ENCODE measurements at places on chromosomes 4 and X. TPM values are rescaled to one million over a fixed set of nuclear protein-coding genes. Genes with fewer than 3 reads are reported as not detected.
A peak's percentile ranks its signal among the peaks of the same experiment; 100 is the strongest.

ATP2B3 gene
- total RNA-seq = 0.36 TPM

LGI2 gene
- 2.5 TPM for total RNA-seq

DNA sequence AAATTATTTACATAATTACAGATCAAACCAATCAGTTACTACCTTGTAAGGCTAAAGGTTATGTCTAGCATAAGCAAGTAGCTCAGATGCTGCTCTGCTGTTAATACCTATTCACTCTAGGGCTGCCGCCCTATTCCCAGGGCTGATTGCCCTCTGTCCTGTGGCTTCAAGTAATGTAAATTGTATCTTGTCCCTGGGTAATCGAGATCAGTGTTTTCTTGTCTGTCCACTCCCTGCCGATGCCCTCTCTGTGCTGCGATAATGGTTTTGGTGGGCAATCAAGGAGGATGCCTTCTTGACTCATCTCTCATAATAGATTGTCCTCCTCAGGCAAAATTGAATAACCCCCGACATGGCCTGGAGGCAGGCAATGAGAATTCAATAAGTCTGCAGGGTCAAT, 641.0 kb upstream of the PITX2 start:
- H3K27ac ChIP-seq = no peak overlapping the region
- no peaks in the 10 kb centered on the region for H3K36me3 ChIP-seq
- DNase-seq = no peak
- no peaks in the 10 kb centered on the region for H3K4me1 ChIP-seq
- no peak overlapping the region for H3K4me3 ChIP-seq

KLHL34 gene
- not detected for total RNA-seq

DNA sequence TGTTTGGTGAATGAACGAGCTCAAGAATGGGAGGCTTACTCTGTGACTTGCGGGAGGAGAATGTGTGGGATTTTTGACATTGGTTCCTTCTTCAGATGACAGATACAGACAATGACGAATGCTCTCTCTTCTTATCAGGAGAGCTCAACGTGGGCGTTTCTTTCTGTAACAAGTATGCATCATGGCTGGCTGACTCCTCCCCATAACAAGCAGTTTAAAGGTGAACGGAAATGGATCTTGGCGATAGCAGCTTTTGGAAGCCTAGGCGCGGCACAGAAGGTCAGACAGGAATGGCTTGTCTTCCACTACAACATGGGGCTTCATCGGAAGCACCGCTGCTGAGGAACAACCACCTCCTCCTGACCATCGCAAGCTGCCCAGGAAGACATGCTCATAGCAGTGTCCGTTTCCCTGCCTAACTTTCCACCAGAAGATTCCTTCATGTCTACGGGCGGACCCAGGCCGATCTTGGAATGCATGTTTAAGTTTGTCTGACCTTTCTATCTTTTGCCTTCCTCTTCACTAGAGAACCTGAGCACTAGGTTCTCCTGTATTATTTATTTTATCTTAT, 18.3 kb upstream of the ACSL1 start:
- H3K4me1 ChIP-seq = no peaks in the 10 kb centered on the region
- H3K4me3 ChIP-seq = no peak overlapping the region
- DNase-seq = no peak
- H3K36me3 ChIP-seq = no peaks in the 10 kb centered on the region

- no peak overlapping the region for H3K4me3 ChIP-seq
- no peak overlapping the region for H3K27ac ChIP-seq
- no peak for DNase-seq
- H3K4me1 ChIP-seq = no peaks in the 10 kb centered on the region
- H3K27me3 ChIP-seq = no peaks in the 10 kb centered on the region
- no peaks in the 10 kb centered on the region for H3K36me3 ChIP-seq
Measured at GRCh38 chrX:86348669-86349068, 200.4 kb downstream of the DACH2 start.

VEGFC gene
- 4.3 TPM for total RNA-seq

GRIA2 gene
- 0.71 TPM for total RNA-seq

- H3K27me3 ChIP-seq = no peaks in the 10 kb centered on the region
- H3K4me3 ChIP-seq = no peak overlapping the region
- no peaks in the 10 kb centered on the region for H3K36me3 ChIP-seq
- DNase-seq = no peak
- H3K27ac ChIP-seq = no peak overlapping the region
Measured at GRCh38 chr4:61841714-61842113, 641.6 kb downstream of the ADGRL3 start.

CFI gene
- 10.5 TPM for total RNA-seq

DNA sequence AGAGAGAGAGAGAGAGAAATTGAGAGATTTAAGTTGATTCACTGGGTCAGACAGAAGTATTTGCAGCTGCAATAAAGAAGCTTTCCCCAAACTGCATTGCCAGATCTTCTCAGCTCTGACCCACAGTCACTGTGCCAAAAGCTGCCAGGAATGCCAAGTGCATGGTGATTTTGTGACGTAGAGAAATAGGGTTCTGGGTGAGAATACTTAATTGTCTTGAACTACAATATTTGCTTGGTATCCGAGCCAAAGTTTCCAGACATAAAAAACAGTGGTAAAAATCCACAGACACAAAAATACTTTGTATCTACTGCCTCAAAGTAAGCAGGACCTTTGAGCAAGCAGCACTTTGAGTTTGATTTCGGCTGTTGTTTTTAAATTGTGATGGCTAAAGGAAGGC, 331.1 kb downstream of the GRID2 start:
- no peak overlapping the region for H3K4me3 ChIP-seq
- DNase-seq = no peak
- H3K27me3 ChIP-seq = no peaks in the 10 kb centered on the region
- no peaks in the 10 kb centered on the region for H3K36me3 ChIP-seq
- no peaks in the 10 kb centered on the region for H3K4me1 ChIP-seq

DNA sequence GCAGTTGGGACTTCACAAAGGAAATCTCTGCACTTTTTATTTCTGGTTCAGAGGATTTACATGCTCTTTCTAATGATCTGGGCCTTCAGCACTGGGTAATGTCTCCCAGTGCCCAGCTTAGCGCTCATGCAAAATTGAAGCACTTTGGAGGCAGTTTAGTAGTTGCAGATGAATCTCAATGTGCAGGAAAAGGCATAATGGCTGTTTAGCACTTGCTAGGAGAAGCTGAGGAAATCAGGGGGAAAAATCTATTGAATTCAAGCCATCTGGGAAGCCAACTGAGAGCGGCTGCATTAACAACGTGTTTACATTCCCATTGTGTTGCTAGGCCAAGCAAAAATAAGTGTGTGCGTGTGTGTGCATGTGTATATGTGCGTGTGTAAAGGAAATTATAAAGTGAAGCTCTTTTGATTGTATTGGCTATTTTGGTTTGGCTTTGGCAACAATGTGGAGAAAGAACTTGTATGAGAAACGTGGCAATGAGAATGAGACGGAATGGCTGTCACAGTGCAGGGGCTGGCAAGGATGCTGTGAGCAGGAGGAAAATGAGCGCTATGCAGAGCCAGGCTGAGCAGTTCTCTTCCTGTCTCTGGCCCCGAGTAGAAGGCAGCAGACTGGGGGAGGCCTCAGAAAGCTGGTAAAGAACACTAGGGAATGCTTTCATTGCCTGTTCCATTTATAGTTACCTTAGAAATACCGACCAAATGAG, 231.5 kb downstream of the UNC5C start:
- no peak for DNase-seq
- no peaks in the 10 kb centered on the region for H3K27me3 ChIP-seq
- H3K36me3 ChIP-seq = no peaks in the 10 kb centered on the region
- no peak overlapping the region for H3K27ac ChIP-seq
- peaks cover 22% of the 10 kb centered on the region for H3K4me1 ChIP-seq

DNA sequence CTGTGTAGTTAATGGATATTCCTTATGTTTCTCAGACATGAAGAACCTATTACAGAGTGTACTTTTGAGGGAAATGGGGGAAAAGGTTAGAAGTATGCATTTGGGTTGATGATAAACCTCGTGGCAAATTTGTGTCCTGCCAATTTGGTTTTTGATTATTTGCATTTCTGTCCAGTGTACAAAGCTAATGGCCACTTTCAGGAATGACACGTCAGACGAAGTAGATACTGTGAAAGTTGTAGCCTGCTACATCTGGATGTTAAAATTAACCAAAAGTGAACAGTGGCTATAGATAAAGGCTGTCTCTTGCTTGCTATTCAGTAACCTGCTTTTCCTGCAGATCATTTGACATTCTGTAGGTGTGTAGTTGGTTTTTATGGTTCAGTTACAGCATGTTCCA, 1.0 kb downstream of the PRDX4 start:
- H3K4me3 ChIP-seq = peak overlapping the region; percentile 65
- no peaks in the 10 kb centered on the region for H3K27me3 ChIP-seq
- H3K27ac ChIP-seq = peak overlapping the region; percentile 82
- no peak for DNase-seq
- peaks cover 11% of the 10 kb centered on the region for H3K36me3 ChIP-seq
- H3K4me1 ChIP-seq = no peaks in the 10 kb centered on the region

- peak within 1 kb of the TSS; percentile 10 for H3K4me3 ChIP-seq
- peak; percentile 86 for DNase-seq
- peak within 1 kb of the TSS; percentile 61 for H3K27ac ChIP-seq
- H3K27me3 ChIP-seq = no peaks in the 10 kb centered on the region
Measured at GRCh38 chrX:154409222-154409871, at the start of gene DNASE1L1. TSS of gene DNASE1L1 (minus strand) at chrX:154409254. CDS start at chrX:154405568, 3,686 bp downstream.

GPM6B gene
- total RNA-seq = 24.9 TPM

HPRT1 gene
- 11.9 TPM for total RNA-seq

- peak overlapping the region; percentile 48 for H3K27ac ChIP-seq
- H3K4me1 ChIP-seq = no peaks in the 10 kb centered on the region
- peak overlapping the region; percentile 74 for H3K4me3 ChIP-seq
Measured at GRCh38 chr4:20254511-20255250, 3.0 kb downstream of the SLIT2 start.

GRCh38 chr4:98540803-98541202, 117.6 kb downstream of the TSPAN5 start:
- no peaks in the 10 kb centered on the region for H3K27me3 ChIP-seq
- H3K4me1 ChIP-seq = no peaks in the 10 kb centered on the region
- H3K4me3 ChIP-seq = no peak overlapping the region
- H3K36me3 ChIP-seq = no peaks in the 10 kb centered on the region
- H3K27ac ChIP-seq = no peak overlapping the region

ERCC6L gene
- under 0.01 TPM for total RNA-seq

S100G gene
- total RNA-seq = not detected

FDCSP gene
- 1.1 TPM for total RNA-seq

SUPT20HL1 gene
- total RNA-seq = not detected

ASMT gene
- total RNA-seq = not detected

GRCh38 chrX:44433556-44433955, 90.1 kb upstream of the EFHC2 start:
- no peaks in the 10 kb centered on the region for H3K36me3 ChIP-seq
- H3K4me1 ChIP-seq = no peaks in the 10 kb centered on the region
- H3K27me3 ChIP-seq = peaks cover 3% of the 10 kb centered on the region

DNA sequence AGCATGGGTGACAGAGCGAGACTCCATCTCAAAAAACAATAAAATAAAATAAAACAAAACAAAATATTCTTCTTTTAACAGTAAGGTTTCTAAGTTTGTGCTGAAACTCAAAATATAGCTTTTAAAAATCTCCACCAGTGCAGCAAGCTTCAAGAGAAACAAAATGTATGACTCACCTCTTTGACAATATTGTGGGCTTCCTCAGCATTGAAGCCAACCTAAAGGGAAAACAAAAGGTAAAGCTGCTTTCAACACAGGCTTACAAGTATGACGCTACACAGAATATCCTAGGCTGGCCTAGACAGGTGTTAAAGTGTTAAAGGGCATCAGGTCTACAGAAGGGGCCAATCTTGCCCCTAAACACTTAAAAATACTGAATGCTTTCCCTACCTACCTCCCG, 1.2 kb downstream of the DYNLT3 start:
- H3K27me3 ChIP-seq = no peaks in the 10 kb centered on the region
- peak overlapping the region; percentile 89 for H3K27ac ChIP-seq
- no peaks in the 10 kb centered on the region for H3K36me3 ChIP-seq
- H3K4me1 ChIP-seq = no peaks in the 10 kb centered on the region

GRCh38 chr4:96390404-96390803, 550.5 kb downstream of the PDHA2 start:
- no peak overlapping the region for H3K27ac ChIP-seq
- H3K4me1 ChIP-seq = no peaks in the 10 kb centered on the region
- no peaks in the 10 kb centered on the region for H3K27me3 ChIP-seq
- DNase-seq = no peak
- no peaks in the 10 kb centered on the region for H3K36me3 ChIP-seq

RHOH gene
- total RNA-seq = 1.4 TPM

WDR19 gene
- total RNA-seq = 49.9 TPM

GRCh38 chr4:4247696-4248028, 361 bp downstream of the TMEM128 start:
- H3K27ac ChIP-seq = peak overlapping the region; percentile 92
- no peak for DNase-seq
- peaks cover 8% of the 10 kb centered on the region for H3K36me3 ChIP-seq
- no peaks in the 10 kb centered on the region for H3K27me3 ChIP-seq
- peaks cover 26% of the 10 kb centered on the region for H3K4me1 ChIP-seq
- H3K4me3 ChIP-seq = peak overlapping the region; percentile 80

DSPP gene
- total RNA-seq = not detected

GPR34 gene
- 10.5 TPM for total RNA-seq

- peaks cover 16% of the 10 kb centered on the region for H3K4me1 ChIP-seq
- no peaks in the 10 kb centered on the region for H3K27me3 ChIP-seq
- H3K4me3 ChIP-seq = peak within 1 kb of the TSS; percentile 36
- peak within 1 kb of the TSS; percentile 94 for H3K27ac ChIP-seq
Measured at GRCh38 chr4:24912252-24913118, at the start of gene CCDC149. TSS of gene CCDC149 (minus strand) at chr4:24913042. CDS start at chr4:24912864, 178 bp downstream.

DNA sequence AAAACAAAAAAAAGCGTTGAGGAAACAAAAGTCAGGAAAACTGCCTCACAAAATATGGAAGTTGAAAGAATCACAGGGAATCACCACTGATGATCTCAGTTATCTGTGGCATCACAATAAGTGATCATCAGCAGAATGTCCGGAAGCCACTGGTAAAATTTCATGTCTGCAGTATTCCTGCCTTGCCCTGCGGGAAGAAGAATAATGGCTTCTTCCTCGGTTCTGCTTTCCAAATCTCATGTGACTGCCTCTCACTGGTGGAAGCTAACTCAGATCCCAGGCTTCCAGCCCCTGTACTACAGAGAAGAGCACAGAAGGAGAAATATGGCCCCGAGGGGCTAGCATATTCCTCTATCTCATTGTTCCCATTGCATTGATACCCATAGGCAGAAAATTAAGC, 12.7 kb upstream of the ZNF330 start:
- no peaks in the 10 kb centered on the region for H3K4me1 ChIP-seq
- H3K27me3 ChIP-seq = no peaks in the 10 kb centered on the region
- H3K36me3 ChIP-seq = no peaks in the 10 kb centered on the region
- no peak overlapping the region for H3K27ac ChIP-seq

KLB gene
- 1.4 TPM for total RNA-seq

RBM47 gene
- 21.2 TPM for total RNA-seq

DNA sequence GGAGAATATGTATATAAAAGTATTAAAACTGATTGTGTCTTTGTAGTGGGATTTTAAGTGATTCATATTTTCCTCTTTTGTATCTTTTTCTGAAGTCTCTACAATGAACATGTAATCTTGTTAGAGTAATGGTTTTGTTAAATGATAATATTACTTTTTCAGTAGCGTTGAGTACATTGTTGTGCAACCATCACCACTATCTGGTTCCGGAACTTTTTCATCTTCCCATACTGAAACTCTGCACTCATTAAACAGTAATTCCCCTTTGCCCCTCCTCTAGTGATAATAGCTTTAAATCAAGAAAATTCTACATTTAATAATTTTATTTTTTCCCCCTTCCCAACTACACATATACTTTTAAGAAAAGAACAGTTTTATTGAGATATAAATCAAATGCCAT, 23.3 kb downstream of the SHROOM3 start:
- H3K27ac ChIP-seq = no peak overlapping the region
- H3K4me3 ChIP-seq = no peak overlapping the region
- H3K27me3 ChIP-seq = no peaks in the 10 kb centered on the region
- H3K4me1 ChIP-seq = peaks cover 17% of the 10 kb centered on the region
- no peak for DNase-seq

TEC gene
- 1.1 TPM for total RNA-seq
